ENCODE measurements at places on chromosomes 2 and 18.
A peak's percentile ranks its signal among the peaks of the same experiment; 100 is the strongest.

DNA sequence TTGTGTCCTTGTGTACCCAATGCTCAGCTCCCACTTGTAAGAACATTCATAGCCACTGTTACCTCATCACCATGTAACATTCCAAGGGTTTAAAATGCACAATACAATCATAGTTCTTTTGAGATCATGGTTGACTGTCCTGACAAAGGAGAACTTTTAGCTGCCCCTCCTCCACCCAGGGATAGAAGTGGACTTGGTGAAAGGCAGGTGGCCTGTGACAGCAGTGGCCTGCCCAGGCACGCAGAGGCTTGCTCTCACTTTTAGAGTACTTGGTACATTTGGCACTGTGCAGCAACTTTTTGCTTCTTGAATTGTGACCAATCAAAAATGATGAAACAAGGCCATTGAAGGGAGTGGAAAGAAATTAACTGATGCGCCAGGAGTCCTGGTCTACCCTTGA is 108.7 kb downstream of the ANKRD44 start:
- no peak for DNase-seq

GRCh38 chr18:45760462-45761036 is 36.6 kb downstream of the SLC14A1 start:
- DNase-seq = no peak

DNA sequence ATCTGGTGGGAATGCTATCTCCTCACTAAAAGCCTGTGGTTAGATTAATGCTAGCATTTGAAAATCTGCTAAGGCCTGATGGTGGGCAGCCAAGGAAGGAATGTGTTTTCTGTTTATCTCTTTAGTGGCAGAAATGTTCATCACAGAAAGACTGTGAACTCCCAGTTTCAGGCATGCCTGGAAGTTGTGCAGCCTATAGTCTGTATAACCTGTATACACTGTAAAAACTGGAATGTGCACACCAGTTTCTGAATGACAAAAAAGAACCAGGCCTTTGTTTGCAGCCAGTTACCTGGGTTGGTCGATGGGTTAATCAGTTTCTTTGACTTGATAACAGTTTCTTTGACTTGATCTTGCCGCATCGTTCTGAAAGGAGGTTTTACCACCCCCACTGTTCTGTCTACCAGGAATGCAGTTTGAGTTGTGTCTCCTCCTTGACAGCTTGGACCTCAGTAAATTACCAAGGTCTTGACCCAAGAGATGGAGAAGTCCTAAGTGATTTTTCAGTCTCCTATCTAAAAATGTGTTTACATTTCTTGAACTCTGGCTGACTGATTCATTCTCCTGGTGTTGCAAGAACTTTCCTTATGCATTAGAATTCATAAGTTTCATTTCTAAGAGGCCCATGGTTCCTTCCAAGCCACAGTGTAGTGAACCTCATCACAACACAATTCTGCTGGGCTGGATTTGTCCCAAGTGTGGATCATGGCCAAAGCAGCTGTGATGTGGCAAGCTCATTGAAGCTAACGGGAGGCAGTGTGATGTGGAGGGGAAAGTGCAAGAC is 62.2 kb downstream of the KIAA2012 start:
- no peak for DNase-seq

- DNase-seq = no peak
Measured at GRCh38 chr2:86124683-86125082, 18.6 kb downstream of the PTCD3 start.

GRCh38 chr2:2503864-2504418 is 172.9 kb upstream of the MYT1L start:
- no peak for DNase-seq

DNA sequence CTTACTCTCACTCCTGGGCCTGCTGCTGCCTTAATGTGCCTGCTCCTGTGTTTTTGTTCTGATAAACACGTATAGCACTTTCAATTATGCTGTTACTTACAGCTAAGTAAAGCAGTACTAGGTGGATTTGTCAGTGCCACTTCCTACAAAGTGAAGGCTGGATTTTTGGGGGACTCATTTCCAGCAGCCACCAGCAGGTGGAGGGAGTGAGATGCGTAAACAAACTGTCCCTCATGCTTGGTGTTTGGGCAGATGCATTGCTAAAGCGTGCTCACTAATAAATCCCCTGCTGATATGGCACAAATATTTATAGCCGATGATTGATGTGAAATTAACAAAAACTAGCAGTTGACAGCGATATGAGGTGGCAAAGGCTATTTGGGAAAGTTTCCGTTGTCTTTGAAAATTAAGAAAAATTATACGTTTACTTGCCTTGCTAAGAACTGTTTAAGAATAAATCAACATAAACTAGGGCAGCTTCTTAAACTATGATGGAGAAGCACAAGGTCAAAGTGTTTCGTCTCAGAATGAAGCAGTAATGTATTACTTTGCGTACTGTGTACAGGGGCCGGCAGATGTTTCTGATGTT is 101.7 kb downstream of the AGAP1 start:
- peak; percentile 43 for DNase-seq

DNA sequence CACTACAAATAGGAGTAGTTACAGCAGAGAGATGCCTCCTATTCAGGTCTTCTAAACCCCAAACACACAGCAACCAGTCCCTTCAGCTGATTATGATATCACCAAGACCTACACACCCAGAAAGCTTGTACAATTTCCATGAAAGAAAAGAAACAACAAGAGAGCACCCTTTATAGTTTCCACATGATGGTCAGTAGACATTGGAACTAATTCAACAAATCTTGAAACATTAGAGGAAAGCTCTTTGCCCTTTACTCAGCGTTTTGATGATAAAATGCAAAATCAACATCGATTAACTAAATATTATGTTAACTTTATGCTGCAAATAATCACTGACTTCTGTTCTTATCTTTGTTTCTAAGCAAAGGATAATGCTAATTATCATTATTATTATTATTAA is 393.6 kb upstream of the ID2 start:
- DNase-seq = no peak

- DNase-seq = peak; percentile 46
Measured at GRCh38 chr2:235827585-235827992, 333.7 kb downstream of the AGAP1 start.

- DNase-seq = no peak
Measured at GRCh38 chr2:133682347-133682746, 114.1 kb upstream of the NCKAP5 start.

GRCh38 chr2:143477714-143478443 is 348.7 kb downstream of the ARHGAP15 start:
- DNase-seq = no peak

DNA sequence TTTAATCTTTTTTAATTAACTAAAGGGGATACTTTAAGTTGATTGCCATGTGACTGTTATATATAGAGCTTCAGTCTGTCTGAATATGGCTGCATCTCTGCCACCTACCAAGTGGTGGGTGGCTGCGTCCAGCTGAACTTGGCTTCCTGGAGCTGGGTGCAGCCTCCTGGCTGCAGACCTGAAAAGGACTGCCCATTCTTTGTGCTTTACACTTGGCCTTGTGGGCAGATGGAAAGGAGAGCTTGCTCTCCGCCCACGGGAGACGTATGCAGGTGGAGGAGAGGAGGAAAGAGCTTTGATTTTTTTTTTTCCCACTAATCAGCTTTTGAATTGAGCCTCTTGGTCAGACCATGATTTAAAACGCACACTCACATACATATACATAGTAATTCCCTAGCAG is 34.7 kb downstream of the NCK2 start:
- no peak for DNase-seq

DNA sequence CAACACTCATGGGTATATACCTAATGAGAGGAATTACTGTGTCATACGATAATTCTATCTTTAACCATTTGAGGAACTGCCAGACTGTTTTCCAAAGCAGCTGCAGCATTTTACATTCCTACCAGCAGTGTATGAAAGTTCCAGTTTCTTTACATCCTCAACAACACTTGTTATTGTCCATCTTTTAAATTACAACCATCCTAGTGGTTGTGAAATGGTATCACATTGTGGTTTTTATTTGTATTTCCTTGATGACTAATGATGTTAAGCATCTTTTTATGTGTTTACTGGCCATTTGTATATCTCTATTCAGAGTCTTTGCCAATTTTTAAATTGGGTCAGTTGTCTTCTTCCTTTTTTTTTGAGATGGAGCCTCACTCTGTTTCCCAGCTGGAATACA is 4.0 kb upstream of the CKAP2L start:
- DNase-seq = peak; percentile 56

- DNase-seq = peak; percentile 64
Measured at GRCh38 chr2:198314559-198315153, 510.3 kb downstream of the PLCL1 start.

DNA sequence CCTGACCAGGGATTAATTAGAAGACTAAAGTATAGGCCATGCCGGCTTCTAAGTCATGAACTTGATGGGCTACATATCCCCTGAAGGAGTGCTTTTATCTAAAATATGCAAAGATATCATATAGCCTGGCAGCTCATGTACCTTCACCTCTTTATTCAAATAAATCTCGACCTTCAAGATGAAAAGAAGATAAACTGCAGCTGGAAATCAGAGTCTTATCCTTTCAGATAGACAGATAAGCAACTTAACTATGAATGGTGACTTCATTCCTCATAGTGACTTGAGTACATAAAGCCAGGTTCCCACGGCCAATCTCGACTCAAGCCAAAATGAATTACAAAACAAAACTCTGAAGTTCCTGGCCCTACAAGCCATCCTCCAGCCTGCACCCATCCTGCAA is 165.3 kb upstream of the KLHL29 start:
- no peak for DNase-seq

DNA sequence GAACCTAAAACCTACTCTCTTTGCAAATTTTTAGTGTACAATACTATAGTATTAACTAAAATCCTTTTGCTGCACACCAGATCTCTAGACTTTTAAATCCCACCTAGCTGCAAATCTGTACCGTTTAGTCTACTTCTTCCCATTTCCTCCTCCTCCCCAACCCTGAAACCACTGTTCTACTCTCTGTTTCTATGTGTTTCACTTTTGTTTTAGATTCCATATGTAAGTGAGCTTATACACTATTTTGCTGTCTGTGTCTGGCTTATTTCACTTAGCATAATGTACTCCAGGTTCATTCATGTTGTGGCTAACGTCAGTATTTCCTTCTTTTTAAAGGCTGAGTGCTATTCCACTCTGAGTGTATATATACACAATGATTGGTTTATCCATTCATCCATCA is 18.4 kb upstream of the DSC2 start:
- no peak for DNase-seq

- DNase-seq = no peak
Measured at GRCh38 chr18:66083078-66083477, 332.3 kb downstream of the CDH7 start.

- no peak for DNase-seq
Measured at GRCh38 chr2:12110074-12110473, 363.6 kb downstream of the LPIN1 start.

GRCh38 chr2:106175086-106175850 is 18.8 kb downstream of the UXS1 start:
- DNase-seq = no peak

- DNase-seq = peak; percentile 73
Measured at GRCh38 chr2:8447610-8448221, 234.1 kb upstream of the ID2 start.

- DNase-seq = no peak
Measured at GRCh38 chr18:33212363-33212762, 228.2 kb downstream of the CCDC178 start.

GRCh38 chr2:43486603-43487002 is 109.2 kb downstream of the THADA start:
- no peak for DNase-seq

GRCh38 chr2:30480703-30481322 is 33.8 kb downstream of the LCLAT1 start:
- no peak for DNase-seq

- no peak for DNase-seq
Measured at GRCh38 chr2:236241181-236242056, 22.8 kb downstream of the ASB18 start.

DNA sequence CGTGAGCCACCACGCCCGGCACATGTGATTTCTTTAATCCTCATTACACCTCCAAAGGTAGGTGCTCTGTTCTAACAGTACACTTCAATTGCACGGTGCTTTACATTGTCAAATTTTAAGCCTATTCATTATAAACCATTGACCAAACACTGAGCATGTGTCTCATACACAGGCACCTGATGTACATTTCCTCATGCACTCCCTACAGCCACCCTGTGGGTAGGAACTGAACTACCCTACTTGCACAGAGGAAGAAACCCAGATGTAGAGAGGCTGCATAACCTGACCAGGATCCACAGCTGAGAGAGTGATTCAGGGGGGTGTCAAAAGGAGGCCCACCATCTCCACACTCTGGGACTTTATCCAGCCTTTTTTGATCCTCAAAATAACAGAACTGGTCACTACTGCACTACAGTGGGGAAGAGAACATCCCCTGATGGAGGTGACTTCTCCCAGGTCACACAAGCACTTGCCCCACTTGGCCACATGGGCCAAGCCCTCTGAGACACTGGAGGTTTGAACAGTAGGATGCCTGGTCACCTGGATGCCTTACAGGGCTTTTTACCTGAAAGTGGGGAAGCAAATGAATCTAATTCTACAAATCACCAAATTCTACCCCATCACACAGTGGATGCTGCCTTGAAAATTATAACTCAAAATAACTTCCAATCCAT is 6.9 kb upstream of the DPYSL5 start:
- DNase-seq = no peak

- DNase-seq = no peak
Measured at GRCh38 chr2:98314251-98314650, 32.0 kb upstream of the CNGA3 start.

DNA sequence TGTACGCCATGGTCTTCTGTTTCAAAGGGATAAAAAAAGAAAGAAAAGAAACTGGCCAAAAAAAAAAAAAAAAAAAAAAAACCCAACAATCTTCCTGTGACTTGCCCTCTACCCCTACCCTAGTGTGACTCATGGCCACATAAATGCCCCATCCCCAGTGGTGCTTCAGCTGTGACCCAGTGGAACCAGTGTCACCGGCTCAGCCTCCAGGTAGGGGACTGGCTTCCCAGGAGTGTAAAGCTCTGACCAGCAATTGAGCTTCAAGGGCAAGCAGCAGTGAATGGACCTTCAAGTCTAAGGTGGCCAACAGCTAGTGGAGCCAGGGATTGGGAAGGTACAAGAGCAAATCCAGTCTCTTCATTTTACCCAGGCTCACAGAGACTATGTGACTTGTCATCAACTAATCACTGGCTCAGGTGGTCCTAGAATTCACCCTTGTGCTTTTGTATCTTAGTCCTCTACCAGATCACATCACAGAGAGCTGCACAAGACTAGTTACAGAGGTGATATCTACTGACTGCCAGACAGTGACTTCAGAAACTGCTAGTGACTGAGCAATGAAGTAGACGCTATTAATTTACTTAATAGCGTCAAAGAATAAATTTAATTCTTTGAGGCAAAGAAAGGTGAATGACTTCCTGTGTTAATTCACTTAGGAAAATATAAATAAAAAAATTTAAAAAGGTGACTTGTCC is 1.3 kb upstream of the TGFBRAP1 start:
- peak; percentile 46 for DNase-seq

DNA sequence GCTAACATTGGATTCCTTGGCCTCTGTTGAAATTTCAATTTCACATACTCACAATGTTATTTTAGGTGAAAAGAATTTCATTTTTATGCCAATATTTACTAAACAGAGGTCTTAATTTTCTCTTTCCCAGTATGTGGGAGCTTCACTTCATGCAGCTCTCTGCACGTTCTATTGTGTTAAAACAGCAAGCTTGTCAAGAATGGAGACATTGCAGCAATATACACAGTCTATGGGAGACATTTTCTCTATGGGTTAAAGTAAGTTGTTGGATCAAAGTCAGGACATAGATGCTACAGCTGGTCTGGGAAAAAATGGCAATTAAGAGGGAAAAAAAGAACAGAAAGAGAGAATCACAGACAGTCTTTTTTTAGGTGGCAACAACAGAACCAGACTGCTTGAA is 70.4 kb upstream of the ARHGAP15 start:
- DNase-seq = no peak

- peak; percentile 9 for DNase-seq
Measured at GRCh38 chr2:202034249-202035088, 814 bp downstream of the FZD7 start.

GRCh38 chr2:127007652-127008051 is 99.3 kb downstream of the BIN1 start:
- no peak for DNase-seq

Measured in LoVo (cell line).